Cardiac muscle cell (in vitro differentiated cells and primary cell): ENCODE measurements at places on chromosomes 2 and 18. TPM values are rescaled to one million over a fixed set of nuclear protein-coding genes. Genes with fewer than 3 reads are reported as not detected.

- DNase-seq = peak; percentile 76
Observed at GRCh38 chr2:231133365-231134099, 8.7 kb upstream of the HTR2B start.

TRAPPC8 gene
- total RNA-seq = 15.6 and 25.7 TPM in 2 replicates

GRCh38 chr2:10891390-10891789 is 20.3 kb upstream of the KCNF1 start:
- no peak for DNase-seq

GRCh38 chr18:1585881-1586488 is 681.3 kb downstream of the ADCYAP1 start:
- peak; percentile 49 for DNase-seq

- DNase-seq = peak; percentile 24
Observed at GRCh38 chr2:239035361-239035814, 187.5 kb downstream of the TWIST2 start.
